Metanephros (tissue), 2 donors: ENCODE measurements at places on chromosomes 4 and X. TPM values are rescaled to one million over a fixed set of nuclear protein-coding genes. Genes with fewer than 3 reads are reported as not detected.

The SLIT2 gene
- 33.7 TPM for total RNA-seq

The STK32B gene
- 8.8 TPM for total RNA-seq

The CSAG1 gene
- total RNA-seq = not detected

The NXF2B gene
- total RNA-seq = 0.12 TPM

The HPRT1 gene
- total RNA-seq = 14.5 TPM

The HTN3 gene
- total RNA-seq = not detected

The LUZP4 gene
- total RNA-seq = not detected

The RAB39B gene
- 2.0 TPM for total RNA-seq

The SMARCA1 gene
- total RNA-seq = 61.7 TPM

The CFAP99 gene
- 0.41 TPM for total RNA-seq

The TCEAL2 gene
- 1.8 TPM for total RNA-seq

The PRSS12 gene
- total RNA-seq = 10.8 TPM

The C4orf36 gene
- 1.3 TPM for total RNA-seq

The NAP1L2 gene
- 2.6 TPM for total RNA-seq

The TLR3 gene
- total RNA-seq = 9.6 TPM

The CENPI gene
- total RNA-seq = 8.9 TPM

The PPP1R2C gene
- total RNA-seq = not detected

The SMIM10L2A gene
- total RNA-seq = 4.8 TPM

The SFRP2 gene
- 12.3 TPM for total RNA-seq

The PAGE2B gene
- total RNA-seq = 0.70 TPM

The MAGEA6 gene
- not detected for total RNA-seq

The RBMXL3 gene
- total RNA-seq = not detected

The TMSB15A gene
- 13.9 TPM for total RNA-seq

The CCKAR gene
- total RNA-seq = 0.12 TPM

The HELT gene
- total RNA-seq = not detected

The NLGN4X gene
- 14.3 TPM for total RNA-seq

The PCDH19 gene
- 1.8 TPM for total RNA-seq

The PSAPL1 gene
- not detected for total RNA-seq

The RENBP gene
- total RNA-seq = 13.3 TPM

The ADH6 gene
- total RNA-seq = 8.8 TPM

The PTCHD1 gene
- 0.76 TPM for total RNA-seq

The ADGRA3 gene
- 62.5 TPM for total RNA-seq

The CLDN22 gene
- total RNA-seq = not detected

The ZXDA gene
- 12.7 TPM for total RNA-seq

The REELD1 gene
- 0.35 TPM for total RNA-seq

The PDE6B gene
- 29.0 TPM for total RNA-seq

The SLC16A2 gene
- total RNA-seq = 17.9 TPM

The OTC gene
- not detected for total RNA-seq

The SLC25A4 gene
- total RNA-seq = 51.3 TPM

The PPP4R3C gene
- not detected for total RNA-seq

The CTAG1B gene
- not detected for total RNA-seq

The HPGDS gene
- 5.1 TPM for total RNA-seq

The CLDN2 gene
- total RNA-seq = 16.3 TPM

The ERCC6L gene
- 1.2 TPM for total RNA-seq

The EPGN gene
- total RNA-seq = 0.88 TPM

The TLL1 gene
- total RNA-seq = 4.1 TPM

The KIAA1210 gene
- 4.1 TPM for total RNA-seq

The ADGRL3 gene
- 53.1 TPM for total RNA-seq

The HPGD gene
- total RNA-seq = 39.8 TPM

The UNC5C gene
- 30.9 TPM for total RNA-seq

The BEND4 gene
- total RNA-seq = 1.4 TPM

The AMBN gene
- total RNA-seq = 0.47 TPM
